ENCODE measurements at places on chromosomes 3 and 15. TPM values are rescaled to one million over a fixed set of nuclear protein-coding genes. Genes with fewer than 3 reads are reported as not detected.

DNA sequence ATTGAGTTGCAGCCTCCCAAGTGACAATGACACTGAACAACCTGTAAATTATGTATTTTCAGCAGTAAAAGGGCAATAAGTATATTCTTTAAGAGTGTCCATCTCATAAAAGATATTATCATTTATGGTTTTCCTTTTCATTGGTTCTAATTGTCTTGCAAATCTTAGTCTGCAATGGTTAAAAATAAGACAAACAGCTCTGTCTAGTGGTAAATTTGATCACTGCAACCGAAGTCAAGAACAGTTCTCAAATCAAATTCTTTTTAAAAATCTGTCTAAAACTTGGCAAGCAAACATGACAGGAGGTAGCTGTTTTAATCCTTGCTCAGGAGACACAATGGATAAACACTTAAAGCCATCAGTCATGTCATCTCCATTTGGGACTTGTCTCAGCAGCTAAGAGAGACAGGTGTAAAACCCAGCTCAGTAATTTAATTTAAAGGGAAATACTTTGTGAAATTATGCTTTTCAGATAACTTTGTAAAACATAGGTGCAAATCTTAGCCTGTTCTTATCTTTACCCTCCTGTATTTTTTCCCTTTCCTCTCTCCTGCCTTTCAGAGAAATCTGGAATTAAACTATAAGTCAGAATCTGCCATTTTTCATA is 150.3 kb upstream of the ARHGEF26 start:
- no peaks in the 10 kb centered on the region for H3K36me3 ChIP-seq
- no peak for DNase-seq
- peaks cover 4% of the 10 kb centered on the region for H3K4me1 ChIP-seq
- no peak overlapping the region for H3K27ac ChIP-seq
- no peak overlapping the region for H3K4me3 ChIP-seq
- peaks cover 2% of the 10 kb centered on the region for H3K27me3 ChIP-seq

GRCh38 chr3:149858911-149859310 is 45.9 kb downstream of the RNF13 start:
- H3K27me3 ChIP-seq = no peaks in the 10 kb centered on the region
- H3K36me3 ChIP-seq = peaks cover 33% of the 10 kb centered on the region
- no peak overlapping the region for H3K27ac ChIP-seq
- no peak for DNase-seq
- no peaks in the 10 kb centered on the region for H3K4me1 ChIP-seq

DNA sequence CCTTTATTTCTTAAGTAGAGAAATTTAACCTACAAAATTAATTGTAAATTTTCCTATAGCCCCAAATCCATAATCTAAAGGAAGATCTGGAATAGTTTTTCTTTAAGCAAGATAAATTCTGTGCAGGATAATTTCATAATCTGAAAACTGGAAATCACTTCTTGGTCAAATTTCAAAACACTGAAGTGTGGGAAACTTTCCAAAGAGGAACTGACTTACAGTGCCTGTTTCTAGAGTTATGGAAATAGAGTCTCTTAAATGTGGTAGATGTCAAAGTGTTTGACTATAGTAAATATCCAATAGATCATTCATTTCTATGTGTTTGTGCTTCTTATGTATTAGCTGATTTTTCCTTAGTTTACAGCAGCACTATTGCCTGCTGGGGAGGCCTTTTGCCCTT is 1.6 kb upstream of the P2RY13 start:
- no peak overlapping the region for H3K27ac ChIP-seq
- H3K4me3 ChIP-seq = no peak overlapping the region
- DNase-seq = no peak

DNA sequence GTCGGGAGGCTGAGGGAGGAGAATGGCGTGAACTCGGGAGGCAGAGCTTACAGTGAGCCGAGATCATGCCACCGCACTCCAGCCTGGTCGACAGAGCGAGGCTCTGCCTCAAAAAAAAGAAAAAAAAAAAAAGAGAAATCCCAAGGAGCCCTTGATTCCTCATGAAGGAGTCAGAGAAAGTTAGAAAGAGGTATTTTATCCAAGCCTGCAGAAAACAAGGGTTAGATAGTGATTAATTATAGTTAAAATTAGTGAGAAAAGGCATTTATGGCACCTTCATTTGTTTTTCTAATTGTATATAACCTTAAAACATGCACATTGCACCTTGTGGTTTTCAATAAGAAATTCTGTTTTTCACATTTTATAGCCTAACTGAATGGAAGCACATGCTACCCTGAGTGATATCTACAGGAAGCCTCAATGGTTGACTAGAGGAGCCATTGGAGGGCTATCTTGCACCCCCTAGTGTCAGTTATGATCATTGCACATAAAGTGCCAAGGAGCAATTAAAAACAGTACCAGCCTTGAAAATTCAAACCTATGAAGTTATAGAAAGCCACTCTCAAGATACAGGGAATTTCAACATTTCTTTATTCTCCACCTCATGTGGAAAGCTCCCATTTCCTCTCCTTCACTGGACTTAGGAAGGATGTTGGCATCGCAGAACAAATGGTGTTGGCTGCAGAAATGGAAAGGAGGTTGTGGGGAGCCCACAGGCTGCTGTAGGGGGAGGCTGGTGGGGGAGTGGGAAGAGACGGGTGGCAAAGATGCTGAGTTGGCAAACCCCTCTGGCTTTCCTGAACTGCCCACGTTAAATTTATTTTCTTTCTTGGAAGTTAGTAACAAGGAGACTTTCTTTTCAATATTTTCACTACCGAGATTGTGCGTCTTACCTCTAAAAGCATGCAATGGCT is 48.5 kb downstream of the ITGA11 start:
- H3K36me3 ChIP-seq = no peaks in the 10 kb centered on the region
- H3K4me3 ChIP-seq = no peak overlapping the region
- H3K4me1 ChIP-seq = peaks cover 25% of the 10 kb centered on the region
- no peak overlapping the region for H3K27ac ChIP-seq

- H3K27ac ChIP-seq = no peak overlapping the region
- no peak overlapping the region for H3K4me3 ChIP-seq
- no peaks in the 10 kb centered on the region for H3K27me3 ChIP-seq
- H3K4me1 ChIP-seq = peaks cover 15% of the 10 kb centered on the region
These were observed 27.0 kb upstream of the LPP start for GRCh38 chr3:188126934-188127333.

- peaks cover 5% of the 10 kb centered on the region for H3K4me1 ChIP-seq
- peaks cover 3% of the 10 kb centered on the region for H3K36me3 ChIP-seq
- no peak within 1 kb of the TSS for H3K27ac ChIP-seq
- no peaks in the 10 kb centered on the region for H3K27me3 ChIP-seq
These were observed at the start of gene HGD for GRCh38 chr3:120682095-120682681. HGD (minus strand) TSS chr3:120682239; CDS start chr3:120682111, 128 bp downstream.

DNA sequence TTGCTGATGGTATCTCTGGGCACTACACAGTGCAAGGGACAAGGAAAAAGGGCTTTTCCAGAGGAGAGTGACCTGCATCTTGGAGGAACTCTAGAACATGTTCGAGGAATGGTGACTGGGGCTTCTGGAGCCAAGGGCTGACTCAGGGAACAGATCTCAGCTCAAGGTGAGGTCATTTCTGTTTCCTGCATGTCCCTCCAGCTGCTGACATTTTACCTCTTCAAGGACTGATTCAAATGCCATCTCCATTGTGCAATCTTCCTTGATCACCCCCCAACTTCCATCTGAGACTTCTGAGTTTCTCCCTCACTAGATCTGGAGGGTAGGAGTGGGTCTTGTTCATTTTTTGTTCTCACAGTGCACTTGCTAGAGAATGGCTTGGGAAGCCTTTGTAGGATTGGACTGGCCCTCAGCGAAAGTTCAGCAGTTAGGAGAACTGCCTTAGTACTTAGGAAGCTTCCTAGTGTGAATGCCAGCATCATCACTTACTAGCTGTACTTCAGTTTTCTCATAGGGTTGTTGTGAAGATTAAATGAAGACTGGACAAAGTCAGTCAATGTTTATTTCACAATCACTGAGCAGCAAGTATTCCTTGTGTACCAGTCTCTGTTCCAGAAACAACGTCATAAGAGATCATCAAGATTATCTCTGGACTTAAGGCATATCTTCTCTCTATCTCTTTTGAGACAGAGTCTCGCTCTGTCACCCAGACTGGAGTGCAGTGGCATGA is 2.6 kb upstream of the IDH3A start:
- H3K27me3 ChIP-seq = no peaks in the 10 kb centered on the region
- no peak overlapping the region for H3K27ac ChIP-seq
- no peak overlapping the region for H3K4me3 ChIP-seq
- H3K36me3 ChIP-seq = peaks cover 15% of the 10 kb centered on the region
- DNase-seq = no peak
- peaks cover 27% of the 10 kb centered on the region for H3K4me1 ChIP-seq

DNA sequence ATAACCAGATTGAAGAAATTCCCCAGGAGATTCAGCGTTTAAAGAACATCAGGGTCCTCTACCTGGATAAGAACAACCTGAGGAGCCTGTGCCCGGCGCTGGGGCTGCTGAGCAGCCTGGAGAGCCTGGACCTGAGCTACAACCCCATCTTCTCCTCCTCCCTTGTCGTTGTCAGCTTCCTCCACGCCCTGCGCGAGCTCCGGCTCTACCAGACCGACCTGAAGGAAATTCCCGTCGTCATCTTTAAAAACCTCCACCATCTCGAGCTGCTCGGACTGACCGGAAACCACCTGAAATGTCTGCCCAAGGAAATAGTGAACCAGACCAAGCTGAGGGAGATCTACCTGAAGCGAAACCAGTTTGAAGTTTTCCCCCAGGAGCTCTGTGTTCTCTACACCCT is 9.4 kb upstream of the LRRC34 start:
- no peaks in the 10 kb centered on the region for H3K4me1 ChIP-seq
- no peak overlapping the region for H3K27ac ChIP-seq
- H3K27me3 ChIP-seq = peaks cover 37% of the 10 kb centered on the region
- H3K36me3 ChIP-seq = no peaks in the 10 kb centered on the region
- no peak overlapping the region for H3K4me3 ChIP-seq

- no peak overlapping the region for H3K27ac ChIP-seq
- no peak overlapping the region for H3K4me3 ChIP-seq
- no peak for DNase-seq
- H3K4me1 ChIP-seq = peaks cover 2% of the 10 kb centered on the region
- no peaks in the 10 kb centered on the region for H3K27me3 ChIP-seq
- peaks cover 12% of the 10 kb centered on the region for H3K36me3 ChIP-seq
These were observed 50.7 kb downstream of the TFG start for GRCh38 chr3:100759950-100760349.

The KLF15 gene
- 0.19 TPM for total RNA-seq

GRCh38 chr3:110618512-110619226 is 452.9 kb upstream of the NECTIN3 start:
- no peaks in the 10 kb centered on the region for H3K27me3 ChIP-seq
- no peak overlapping the region for H3K4me3 ChIP-seq
- no peaks in the 10 kb centered on the region for H3K36me3 ChIP-seq

The CDHR4 gene
- not detected for total RNA-seq

GRCh38 chr3:179896507-179896906 is 140.2 kb downstream of the PEX5L start:
- no peak for DNase-seq
- H3K4me1 ChIP-seq = no peaks in the 10 kb centered on the region
- no peak overlapping the region for H3K27ac ChIP-seq
- H3K36me3 ChIP-seq = no peaks in the 10 kb centered on the region
- no peak overlapping the region for H3K4me3 ChIP-seq
- H3K27me3 ChIP-seq = peaks cover 5% of the 10 kb centered on the region

The ECE2 gene
- not detected for total RNA-seq
